ENCODE measurements at places on chromosomes 2 and 18.

DNA sequence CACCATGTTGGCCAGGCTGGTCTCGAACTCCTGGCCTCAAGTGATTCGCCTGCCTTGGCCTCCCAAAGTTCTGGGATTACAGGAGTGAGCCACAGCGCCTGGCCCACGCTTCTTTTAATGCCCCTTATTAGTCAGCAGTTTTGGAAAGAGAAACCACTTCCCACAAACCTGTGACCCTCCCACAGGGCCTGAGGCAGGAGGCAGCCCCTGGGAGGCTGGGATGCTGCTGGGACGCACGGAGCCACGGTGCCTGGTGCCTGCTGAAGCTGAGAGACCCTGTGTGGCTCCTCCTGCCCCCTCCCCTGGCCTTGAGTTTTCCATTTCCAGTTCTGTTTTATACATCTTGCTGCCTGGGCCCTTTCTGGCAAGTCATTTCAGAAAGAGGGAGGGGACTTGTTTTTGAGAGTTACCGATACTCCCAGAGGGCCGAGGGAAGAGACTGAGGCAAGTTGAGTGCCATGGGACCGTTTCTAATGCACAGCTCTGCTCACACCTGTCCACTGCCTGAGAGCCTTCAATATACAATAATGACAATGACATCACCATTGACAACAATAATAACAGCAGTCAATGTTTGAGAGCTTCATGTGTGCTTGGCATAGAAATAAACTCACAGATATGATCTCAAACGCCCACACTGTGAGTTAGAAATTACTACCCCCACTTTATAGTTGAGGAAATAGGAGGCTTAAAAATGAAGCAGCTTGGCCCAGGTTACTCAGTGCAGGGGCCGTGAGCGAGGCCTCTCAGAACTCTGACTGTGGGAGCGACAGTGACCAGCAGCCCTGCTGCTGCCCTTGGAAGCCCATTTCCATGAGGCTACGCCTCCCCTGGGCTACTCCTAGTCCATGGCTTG is 78.1 kb upstream of the YWHAQ start:
- no peak for DNase-seq

- DNase-seq: no peak
Measured at GRCh38 chr2:148674063-148675020, 29.8 kb downstream of the EPC2 start.

DNA sequence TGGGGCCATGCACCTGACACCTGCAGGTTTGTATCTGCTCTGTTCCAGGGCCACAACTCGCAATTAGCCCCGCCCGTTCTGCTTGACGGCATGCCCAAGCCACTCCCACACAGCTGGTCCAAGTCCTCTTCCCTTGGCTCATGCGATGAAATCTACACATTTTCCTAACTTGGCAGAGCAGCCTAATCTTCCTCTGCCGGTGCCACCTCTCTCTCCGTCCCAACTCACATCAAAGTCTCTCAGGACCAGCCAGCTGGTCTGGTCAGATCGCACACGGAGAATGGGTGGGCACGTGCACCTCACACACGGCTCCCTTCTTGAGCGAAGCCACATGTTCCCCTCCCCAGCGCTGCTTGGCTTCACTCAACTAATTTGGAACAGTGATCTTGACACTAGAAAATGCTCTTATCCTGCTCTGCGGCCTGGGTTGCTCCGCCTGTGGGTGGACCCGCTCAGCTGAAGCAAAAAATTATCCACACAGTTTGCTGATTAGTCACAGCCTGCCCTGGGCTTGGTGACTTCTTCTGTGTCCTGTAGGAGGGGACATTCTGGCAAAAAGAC is 176.7 kb downstream of the NRP2 start:
- DNase-seq: no peak

DNA sequence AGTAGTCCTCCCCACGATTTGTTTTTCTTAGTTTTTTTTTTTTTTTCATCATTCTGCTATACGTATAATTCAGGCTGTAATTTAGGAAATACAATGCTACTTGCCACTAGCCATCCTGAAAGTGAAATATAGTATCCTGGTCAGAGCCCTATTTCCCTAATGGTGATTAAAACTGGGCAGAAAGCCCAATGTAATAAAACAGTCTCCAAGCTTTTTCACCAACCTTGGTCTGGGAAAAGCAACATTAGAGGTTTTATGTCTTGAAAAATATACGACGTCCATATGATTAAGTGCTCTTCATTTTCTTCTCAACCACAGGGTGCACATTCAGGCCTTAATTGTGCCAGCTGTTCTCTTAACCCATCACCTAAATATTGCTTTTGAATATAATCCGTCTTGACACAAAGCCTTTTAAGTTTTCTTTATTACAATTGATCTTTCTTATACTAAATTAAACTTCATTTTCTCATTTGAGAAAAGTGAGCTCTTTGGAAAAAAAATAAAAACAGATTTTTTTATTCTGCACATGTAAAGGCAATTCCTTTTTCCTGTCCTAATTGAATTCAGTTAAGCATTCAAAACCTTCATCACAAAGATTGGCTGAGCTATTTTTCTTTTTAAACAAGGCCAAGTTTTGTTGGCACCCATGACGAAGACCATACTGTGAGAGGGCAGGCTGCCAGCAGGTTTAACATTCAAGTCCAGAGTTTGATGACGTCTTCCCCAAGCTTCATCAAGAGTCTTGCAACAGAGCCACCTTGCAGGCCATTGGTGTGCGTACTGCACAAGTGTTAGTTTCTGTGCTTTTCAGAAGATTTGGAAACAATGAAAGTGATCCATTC is 52.7 kb downstream of the MAP2 start:
- DNase-seq: no peak

GRCh38 chr18:12786669-12787068 is 83.8 kb downstream of the PSMG2 start:
- DNase-seq: no peak

DNA sequence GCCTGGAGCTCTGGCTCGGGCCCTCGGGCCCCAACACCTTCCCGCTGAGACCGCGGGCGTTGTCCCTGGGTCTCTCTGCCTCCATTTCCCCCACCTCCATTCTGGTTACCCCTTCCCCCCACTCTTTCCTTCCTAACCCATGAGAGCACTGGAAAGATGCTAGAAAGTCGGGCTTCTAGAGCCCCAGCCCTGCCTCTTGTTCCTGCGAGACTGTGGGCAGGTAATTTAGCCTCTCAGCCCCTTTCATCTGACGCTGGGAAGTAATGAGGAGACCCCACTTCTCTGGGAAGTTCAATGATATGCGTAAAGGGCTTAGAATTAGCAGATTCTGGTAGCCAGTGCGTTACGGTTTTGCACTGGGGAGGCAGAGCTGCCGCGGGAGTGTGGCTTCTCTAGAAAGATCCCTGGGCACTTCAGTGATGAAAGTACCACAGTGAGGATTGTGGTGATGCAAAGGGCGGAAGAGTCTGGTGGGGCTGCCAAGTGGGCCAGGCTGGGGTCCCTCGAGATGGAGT is 16.2 kb upstream of the ECEL1 start:
- DNase-seq: no peak

DNA sequence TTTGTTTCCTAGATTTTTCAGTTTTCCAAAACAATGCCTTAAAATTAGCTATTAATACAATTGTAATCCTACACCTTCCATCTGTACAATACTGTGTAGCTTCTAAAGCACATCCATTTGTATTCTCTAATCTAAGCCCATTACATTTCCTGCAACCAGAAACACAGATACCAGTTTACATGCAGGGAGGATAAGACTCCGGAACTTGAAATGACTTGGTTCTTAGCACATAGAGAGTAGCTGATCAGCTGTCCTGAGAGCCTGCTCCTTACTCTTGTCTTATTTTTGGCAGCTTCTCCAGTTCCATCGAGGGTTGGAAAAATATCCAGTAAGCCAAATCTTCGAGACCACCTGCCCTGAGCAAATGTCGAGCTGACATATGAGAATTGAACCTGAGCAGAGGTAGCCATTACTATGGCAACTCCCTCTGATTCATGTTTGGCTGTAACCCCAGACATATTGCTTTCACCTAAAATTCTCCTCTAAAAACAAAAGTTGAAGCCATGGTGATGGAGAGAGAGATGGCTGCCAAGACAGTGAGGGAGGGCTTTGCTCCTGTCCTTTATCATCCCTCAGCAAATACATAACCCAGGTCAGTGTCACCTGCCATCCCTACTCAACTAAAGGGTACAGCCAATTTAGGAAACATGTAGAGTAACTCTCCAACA is 542.8 kb downstream of the IRS1 start:
- no peak for DNase-seq

- no peak for DNase-seq
Measured at GRCh38 chr18:49247781-49248180, 212.7 kb downstream of the DYM start.

GRCh38 chr2:191869178-191869577 is 22.3 kb upstream of the CAVIN2 start:
- no peak for DNase-seq

DNA sequence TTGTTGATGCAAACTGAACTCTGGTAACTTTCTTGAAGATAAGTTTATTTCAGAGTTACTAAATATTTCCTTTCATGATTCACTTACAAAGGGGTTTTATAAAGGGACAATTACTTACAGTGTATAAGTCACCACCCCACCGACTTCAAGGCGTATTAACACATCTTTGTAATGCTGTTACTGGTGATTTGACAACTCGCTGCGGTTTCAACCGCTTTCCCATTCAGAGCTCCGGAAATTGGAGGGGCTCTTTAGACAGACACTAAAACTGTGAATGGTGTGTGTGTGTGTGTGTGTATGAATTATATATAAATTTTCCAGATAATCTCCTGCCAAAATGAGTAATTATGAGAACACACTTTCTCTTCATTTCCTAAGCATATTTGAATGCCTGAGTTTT is 4.9 kb downstream of the TM4SF20 start:
- DNase-seq: peak; percentile 3

- DNase-seq: no peak
Measured at GRCh38 chr2:235658351-235659174, 164.7 kb downstream of the AGAP1 start.

- no peak for DNase-seq
Measured at GRCh38 chr2:212005085-212005671, 533.4 kb downstream of the ERBB4 start.

- DNase-seq: no peak
Measured at GRCh38 chr2:205892665-205893259, 193.2 kb downstream of the INO80D start.

DNA sequence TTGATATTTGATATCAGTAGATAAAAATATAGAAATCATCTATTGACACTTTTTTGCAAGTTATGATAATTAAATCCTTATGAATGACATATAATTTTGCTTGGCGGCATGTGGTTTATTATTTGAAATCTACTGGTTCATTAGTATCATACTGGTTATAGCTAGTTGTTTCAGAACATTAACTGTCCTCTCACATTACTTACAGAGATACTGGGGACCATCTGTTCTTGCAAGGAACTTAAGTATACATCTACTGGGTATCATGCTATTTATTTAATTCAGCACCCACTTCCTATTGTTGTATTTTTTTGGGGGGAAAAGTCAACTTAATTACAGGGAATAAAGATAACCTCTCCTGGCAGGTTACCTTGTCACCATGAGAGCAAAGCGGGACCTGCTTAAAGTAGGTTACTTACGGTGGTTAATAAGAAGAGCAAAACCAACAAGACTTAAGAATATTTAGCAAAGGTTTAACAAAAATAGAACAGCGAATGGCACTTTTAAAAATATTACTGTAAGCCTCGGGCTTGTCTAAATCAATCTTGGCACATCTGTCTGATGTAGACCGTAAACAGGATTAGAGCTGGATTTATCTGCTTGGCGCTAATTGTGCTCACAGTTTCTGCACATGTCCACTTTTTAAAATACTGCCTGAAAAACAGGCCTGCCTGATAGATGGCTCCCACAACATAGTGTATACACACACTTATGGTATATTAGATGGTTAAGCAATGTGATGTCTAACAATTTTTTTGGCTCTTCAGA is 41.8 kb downstream of the CERKL start:
- DNase-seq: no peak

DNA sequence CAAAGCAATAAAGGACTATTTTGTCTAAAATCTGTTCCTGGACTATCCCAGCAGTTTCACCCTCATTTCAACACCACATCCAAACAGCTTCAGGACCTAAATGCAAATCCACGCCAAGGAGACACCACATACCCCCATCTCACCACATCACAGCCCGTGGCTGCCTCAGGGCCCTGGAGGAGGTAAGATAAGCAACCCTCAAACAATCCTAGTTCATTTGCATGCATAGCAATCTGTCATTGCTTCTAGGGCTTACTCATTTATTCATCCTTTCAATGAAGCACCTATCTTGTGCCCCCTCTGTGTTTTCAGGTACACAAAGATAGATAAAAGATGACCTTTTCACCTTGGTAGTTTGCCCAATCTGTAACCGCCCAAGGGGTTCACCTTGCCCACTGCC is 86.5 kb downstream of the VSNL1 start:
- DNase-seq: no peak

- no peak for DNase-seq
Measured at GRCh38 chr2:189312643-189313042, 128.6 kb upstream of the WDR75 start.

DNA sequence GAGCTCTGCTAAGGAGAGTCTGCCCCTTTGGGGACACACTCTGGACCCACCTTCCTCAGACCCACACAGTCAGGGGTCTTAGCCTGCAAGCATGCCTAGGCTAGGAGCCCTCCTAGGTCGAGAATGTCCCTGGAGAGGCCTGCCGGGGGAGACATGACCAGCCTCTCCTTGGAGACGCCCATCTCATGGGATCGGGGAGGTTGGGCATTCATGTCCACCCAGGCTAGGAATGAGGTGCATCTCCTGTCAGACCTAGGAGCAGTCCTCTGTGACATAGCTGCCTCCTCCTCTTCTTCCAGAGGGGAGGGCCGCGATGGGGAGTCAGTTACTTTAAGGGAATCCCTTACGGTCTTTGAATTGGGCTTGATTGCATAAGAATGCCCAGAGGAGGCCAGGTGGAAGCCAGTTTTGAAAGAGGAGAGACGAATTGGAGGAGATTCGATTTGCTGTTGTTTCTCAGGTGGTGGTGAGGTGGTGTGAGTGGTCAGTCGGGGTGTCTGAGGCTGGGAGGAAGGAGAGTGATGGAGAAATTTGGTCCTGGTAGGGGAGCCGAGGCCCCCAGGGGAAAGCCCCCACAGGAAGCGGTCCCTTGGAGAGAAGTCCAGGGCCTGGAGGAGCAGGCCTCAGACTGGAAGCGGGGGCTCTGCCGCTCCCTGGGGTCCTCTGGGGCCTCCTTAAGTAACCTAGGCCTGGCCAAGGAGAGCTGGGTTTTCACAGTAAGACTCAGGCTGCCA is 241.3 kb downstream of the DYSF start:
- no peak for DNase-seq

DNA sequence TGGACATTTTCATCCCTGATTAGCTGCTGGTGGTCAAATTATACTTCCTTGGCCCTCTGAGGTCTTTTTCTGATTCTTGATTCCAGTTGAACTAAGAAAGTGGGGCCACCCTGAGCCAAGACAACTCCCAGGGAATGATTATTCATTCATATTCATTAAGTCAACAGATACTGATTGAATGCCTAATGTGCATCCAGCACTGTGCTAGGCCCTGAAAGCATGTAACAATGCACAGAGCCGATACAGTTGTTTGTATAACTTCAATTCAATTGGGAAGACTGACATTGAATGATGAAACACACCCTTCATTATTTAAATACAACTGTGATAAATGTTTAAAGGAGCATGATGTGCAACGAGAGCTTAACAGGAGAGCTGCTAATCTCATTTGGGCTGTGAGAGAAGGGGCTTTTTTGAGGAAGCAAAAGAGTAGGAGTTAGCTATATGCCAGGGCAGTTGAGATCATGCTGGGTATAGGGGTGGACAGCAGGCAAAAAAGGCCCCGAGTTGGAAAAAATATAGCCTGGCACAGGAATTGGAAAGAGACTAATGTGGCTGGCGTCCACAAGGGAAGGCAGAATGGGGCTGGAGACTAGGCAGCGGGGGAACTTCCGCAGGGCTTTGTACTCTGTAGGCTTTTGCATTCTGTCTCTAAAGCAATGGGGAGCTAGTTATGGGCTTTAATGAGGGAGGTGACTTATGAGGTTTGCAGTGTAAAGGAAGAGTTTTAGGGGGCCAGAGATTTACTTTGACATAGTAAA is 57.2 kb upstream of the ACVR1 start:
- no peak for DNase-seq

All from activated T-helper 1 cell treated with anti-CD3 and anti-CD28 coated beads, Interleukin-2, amount 50 U/mL, for 16 hours (primary cell).